ENCODE measurements at places on chromosomes 5 and 9.

DNA sequence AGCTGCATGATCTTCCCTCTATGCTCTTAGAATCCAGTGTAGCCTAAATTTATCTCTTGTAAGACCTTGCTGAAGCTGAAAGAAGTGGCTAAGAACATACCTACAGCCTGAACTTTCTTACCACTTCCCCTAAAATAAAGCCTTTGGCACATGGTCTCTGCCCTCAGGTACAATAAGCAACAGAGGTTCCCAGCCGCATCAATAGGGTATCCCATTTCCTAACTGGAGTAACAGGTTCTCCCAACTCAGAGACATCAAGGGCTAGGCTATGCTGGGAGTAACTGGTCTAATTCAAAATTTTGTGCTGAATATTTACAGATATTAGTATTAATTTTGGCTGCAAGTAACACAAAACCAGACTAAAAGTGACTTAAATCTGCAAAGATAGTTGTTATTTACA lies 335.8 kb upstream of the TRPC7 start:
- DNase-seq, result no peak

DNA sequence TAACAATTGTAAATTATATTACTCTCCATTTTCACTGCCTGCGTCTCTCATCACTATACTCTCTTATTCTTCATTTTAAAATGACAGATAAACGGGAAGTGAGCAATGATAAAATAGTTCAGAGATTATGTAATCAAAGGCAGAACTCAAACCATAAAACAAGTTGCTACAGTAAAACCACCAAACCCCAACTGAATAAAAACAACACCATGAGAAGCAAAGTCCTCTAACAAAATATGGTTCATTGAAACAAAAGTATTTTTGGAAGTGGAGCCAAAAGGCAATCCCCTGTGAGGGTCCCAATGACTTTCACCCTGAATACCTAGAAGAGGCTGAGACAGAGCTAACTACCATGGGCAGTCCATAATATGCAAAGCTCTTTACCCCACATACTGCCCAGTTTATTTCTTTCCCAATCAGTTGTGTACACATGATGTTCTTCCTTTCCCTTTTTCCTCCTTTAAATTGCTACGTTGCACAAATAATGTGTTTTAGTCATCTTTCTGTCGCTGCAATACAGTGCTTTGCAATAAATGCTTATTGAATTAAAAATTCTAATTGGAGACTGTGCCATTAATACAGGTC lies 64.0 kb upstream of the PTGER4 start:
- DNase-seq, result no peak

GRCh38 chr9:107782789-107783188 lies 293.2 kb upstream of the KLF4 start:
- no peak for DNase-seq

DNA sequence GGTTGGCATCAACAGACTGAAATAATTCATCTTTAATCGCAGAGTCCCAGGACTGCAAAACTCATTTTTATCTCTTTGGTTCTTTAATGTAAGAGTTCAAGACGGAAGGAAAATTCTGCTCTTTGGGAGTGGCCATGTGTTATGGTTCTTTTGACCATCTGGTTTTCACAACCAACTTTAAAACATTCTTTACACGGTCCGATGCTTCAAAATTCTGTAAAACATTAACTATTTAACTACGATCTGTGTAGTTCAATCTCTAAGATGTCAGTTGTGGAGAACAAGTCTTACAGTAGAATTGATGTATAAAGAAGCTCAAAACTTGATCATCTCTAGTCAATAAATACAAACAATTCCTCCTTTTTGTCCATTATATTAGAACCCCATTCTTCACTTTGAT lies 83.0 kb downstream of the CMYA5 start:
- no peak for DNase-seq

DNA sequence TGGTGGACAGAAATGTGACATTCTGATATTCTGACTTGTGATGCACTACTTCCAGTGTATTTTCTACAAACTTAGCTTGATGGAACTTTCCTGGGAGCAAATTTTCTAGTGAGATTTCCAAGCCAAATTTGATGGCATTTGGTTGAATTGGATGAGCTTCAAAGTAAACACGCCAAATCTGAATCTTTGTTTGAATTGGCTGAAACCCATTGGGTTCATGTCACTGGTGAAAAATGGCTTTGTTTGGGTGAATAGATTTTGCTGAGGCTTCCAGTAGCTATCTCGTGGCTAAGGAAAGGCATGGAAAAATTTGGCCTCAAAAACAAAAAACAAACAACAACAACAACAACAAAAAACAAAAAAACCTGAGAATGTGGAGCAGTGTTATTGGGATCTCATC lies 271.1 kb upstream of the RPS23 start:
- no peak for DNase-seq

DNA sequence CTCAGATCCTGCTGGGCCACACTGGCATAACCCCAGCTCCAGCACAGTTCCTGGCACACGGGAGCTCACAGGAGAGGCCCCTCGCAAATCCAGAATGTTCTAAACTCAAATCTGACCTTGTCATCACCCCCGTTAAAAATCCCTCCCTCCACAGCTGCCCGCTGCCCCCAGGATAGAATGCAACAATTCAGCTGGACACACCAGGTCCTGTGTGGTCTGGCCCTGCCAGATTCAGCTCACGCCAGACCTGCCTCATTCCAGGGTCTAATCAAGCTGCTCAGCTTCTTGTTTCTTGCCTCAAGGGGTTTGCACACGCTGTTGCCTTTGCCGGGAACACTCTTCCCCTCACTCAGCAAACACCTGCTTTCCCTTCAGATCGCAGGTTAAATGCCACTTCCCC lies 45.0 kb upstream of the ASS1 start:
- no peak for DNase-seq

DNA sequence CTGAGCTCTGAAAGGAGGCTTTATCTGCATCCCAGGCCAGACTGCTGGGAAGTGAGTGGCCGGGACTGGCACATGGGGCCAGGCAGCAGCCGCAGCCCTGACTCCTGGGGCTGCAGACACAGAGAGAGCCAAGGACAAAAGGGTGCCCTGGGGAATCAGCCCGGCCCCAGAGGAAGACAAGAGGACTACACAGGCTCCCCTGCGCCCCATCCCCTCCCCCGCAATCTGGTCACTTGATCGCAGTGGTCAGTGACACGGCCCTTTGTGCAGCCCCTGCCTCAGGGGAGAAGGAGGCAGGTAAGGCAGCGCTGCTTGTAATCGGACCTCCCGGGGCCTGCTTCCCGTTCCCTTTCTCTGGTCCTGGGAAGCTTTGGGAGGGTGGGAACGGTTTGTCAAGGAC lies 55.5 kb upstream of the FUBP3 start:
- DNase-seq, result no peak

DNA sequence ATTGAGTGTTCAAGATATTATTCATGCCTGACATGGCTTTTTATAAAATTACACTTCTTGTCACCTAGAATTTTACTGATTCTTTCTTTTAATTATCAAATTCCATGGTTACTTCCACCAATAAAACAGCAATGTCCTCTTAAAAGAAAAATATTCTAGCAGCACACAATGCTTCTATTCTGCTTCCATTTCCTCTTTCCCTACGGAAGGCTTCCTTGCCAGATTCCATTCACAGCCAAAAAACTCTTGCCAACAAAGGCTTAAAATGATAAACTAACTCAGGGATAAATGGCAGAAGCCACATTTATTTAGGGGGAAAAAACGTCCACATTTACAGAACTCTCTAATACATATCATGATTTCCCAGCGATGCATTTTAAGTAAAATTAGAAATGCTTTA lies 111.6 kb downstream of the CTNND2 start:
- DNase-seq, result no peak

DNA sequence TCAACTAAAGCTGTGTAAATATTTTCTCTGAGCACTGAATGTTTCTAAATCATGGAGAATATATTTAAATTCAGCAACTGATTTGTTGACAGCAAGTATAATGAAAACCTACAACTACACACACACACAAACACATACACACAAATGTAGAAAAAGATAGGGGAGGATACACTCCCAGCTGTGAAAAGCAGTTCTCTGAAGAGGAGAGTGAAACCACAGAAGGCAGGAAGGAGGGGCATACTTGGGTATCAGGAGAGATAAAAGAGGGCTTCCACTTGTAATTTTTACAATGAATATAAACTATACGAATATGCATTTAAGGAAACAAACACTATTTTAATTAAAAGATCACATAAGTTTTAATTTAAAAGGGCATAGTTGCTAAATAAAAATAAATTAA lies 227.8 kb upstream of the SLC24A2 start:
- no peak for DNase-seq

GRCh38 chr9:69885474-69885929 lies 64.9 kb downstream of the CFAP95 start:
- no peak for DNase-seq

DNA sequence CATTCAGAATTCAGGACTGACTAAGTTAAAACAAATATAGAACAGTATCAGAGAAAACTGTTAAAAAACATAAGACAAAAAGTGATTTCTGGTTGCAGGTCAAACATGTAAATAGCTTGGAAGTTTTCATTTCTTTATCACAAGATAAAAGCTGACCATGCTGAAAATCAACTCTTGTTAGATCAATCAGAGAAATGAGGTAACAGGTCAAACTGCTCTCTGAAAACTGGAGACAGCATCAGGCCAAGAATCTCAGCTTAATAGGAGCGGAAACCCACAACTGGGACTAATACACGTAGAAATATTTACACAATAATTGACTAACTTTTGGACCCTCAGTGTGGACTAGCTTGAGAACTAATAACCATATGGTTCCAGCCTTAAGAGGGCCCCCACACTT lies 1012.8 kb upstream of the EDIL3 start:
- DNase-seq, result no peak

- no peak for DNase-seq
These were observed 13.3 kb downstream of the ODF2 start for GRCh38 chr9:128469070-128469469.

GRCh38 chr5:30030101-30030500 lies 1163.4 kb upstream of the CDH6 start:
- no peak for DNase-seq
